ENCODE measurements at places on chromosomes 3 and 15. TPM values are rescaled to one million over a fixed set of nuclear protein-coding genes. Genes with fewer than 3 reads are reported as not detected.

DNA sequence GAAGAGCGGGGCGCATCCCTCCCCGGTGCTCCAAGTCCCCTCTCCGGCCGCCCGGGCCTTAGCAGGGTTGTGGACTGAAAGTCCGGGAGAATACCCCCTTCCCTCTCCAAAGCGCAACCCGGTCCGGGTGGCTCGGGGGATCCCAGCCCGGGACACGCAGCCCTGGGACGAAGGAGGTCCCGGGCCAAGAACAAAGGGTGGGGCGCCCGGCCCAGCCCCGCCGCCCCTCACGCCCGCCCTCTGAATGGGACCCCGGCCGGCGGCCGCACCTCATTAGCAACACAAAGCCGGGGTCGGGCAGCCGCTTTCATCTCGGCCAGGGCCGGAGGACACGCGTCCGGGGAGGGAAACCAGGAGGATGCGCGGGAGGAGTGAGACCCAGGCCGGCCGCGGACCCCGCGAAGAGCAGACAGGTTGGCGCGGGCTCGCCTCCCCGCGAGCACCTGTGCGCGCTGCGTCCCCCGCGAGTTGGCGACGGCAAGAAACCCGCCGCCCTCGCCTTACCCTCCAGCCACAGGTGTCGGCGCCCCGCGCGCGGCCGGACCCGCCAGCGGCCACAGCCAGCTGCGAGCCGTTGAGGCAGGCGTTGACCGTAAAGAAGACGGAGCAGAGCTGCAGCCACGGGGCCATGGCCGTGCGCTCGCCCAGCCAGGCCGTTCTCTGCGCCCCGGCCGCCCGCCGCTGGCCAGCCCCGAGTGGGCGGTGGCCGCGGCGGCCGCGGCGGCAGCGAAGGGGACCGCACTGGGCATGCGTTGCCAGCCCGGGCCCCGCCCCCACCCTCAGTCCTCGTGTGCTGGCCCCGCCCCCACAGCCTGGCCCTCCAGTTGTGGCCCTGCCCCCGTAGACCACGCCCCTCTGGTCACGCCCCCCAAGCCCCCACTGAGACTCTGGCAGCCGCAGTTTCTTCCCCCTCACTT, at the start of gene IL17RD:
TSS of gene IL17RD (minus strand) at position 697 of the 917 bp plus-strand sequence. CDS start at position 630, 67 bp downstream.
- peak; percentile 75 for DNase-seq

DNA sequence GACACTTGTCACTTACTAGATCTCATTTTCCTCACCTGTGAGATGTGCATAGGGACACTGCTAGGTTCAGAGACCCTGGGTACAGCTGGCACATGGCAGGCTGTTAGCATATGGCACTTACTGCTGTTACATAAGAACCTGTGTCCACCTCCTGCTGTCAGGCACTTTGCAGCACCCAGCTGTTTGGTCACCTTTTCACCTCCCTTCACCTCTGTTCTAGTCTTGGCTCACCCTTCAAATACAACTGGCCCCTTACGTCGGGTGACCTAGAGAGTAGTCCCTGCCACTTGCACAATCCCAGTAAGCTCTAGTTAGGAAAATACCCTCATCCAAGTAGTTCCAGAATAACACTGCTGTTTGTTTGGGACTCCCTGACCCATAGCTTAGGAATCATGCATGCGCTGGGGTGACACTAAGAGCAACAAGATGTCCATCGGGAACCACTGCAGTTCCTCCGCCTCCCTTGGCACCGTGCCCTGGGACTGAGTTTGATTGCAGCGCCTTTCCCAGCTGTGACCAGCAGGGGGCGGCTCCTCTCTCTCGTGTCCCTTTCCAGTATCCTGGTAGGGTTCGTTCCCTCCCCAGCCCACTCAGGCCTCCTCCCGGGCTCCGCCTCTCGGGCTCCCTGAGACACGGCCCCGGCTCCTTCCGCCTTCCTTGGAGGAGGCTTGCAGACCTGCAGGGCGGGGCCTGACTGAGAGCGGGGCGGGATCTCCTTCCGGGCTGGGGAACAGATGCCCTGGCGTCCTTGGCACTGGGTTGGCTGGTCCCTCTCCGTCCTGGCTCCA, 78.6 kb downstream of the ABHD5 start:
- peak; percentile 95 for DNase-seq

DNA sequence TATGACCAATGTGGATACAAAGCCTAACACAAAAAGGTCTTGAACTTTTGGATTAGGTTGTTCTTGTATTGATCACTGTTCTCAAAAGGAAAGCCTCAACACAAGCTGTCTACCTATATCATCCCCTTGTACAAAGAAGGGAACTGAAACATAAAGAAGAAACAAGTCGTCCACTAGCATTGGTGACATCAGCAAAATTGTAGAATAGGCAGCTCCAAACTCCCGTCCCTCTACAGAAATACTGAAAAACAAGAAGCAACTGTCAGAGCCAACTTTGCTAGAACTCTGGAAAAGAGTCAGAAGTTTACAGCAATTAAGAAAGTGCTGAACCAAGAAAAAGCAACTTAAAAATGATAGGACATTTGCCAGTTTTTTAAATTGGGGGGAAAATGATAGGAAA, 7.5 kb upstream of the NR1I2 start:
- no peak for DNase-seq

- DNase-seq: no peak
These were observed 28.2 kb downstream of the ZNF662 start for GRCh38 chr3:42934111-42934510.

DNA sequence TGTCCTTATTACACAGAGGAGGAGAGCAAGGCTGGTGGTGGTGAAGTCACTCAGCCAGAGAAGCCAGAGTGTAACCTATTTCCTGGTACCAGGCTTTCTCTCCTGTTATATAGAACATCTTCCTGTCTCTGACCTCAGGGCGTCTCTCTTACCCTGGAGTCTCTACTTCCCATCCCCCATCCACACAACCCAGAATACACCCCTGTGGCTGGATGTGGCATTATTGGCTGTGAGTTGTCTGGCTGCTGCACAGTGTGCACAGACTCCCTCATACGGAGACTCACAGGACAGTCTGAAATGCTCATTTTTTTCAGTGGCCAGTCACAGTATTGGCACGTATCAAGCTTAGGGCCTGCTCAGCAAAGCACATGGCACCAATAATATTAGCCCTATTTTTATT, 8.6 kb downstream of the PODXL2 start:
- no peak for DNase-seq

NGRN gene
- total RNA-seq: 67.2 TPM

MSL2 gene
- total RNA-seq: 27.3 TPM

Measured in fibroblast of the aortic adventitia (primary cell).